ENCODE measurements at places on chromosomes 6 and 20.

DNA sequence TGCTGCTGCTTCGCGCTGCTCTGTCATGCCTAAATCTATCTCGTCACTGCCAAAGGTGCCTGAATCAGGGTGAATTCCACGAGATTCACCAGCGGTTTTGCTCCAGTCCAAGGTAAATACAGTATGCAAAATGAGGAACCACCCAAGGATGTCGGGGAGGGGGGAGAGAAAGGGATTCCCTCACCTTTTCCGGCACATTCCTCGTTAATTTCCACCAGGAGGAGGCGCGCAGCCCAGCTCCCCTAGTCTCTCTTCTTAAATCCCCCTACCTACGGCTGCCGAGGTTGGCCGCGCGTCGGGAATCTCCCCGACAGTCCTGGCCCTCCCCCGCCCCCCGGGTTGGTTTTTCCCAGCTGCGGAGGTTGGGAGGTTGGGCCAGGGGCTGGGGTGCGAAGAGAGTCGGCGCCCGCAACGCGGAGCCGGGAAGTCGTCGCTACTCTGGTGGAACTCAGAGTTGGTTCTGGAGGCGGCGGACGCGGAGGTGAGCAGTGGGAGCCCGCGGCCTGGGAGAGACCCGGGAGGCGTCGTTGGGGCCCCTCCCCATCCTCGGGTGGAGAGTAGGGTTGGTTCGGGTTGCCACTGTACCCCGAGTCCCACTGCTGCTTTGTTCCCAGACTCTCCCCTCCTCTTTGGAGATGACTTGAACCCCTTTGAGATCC is at the start of gene TPBG:
Gene TPBG, plus strand, starts transcription at position 390 of the 659 bp plus-strand sequence. CDS start 1,145 bp downstream, outside the sequence.
- DNase-seq: peak; percentile 5

- no peak for DNase-seq
These were observed 320.0 kb upstream of the NT5E start for GRCh38 chr6:85129881-85130280.

DNA sequence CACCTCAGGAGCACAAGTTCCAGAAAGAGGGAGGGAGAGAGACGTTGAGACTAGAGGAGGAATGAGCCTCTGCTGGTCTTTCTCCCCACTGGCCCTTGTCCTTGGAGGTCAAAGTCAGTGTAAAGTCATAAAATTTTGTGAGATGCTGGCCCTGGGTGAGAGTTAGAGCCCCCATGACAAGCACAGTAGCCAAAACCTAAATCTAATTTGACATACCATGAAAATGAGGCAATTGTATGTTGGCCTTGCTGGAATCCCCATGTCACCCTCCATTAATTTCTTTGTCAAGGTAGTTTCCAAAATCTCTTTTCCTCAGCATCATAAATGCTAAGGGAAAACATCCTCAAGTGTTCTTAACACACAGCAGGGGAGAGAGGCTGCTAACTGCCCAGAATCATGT is 17.6 kb upstream of the NEDD9 start:
- no peak for DNase-seq

DNA sequence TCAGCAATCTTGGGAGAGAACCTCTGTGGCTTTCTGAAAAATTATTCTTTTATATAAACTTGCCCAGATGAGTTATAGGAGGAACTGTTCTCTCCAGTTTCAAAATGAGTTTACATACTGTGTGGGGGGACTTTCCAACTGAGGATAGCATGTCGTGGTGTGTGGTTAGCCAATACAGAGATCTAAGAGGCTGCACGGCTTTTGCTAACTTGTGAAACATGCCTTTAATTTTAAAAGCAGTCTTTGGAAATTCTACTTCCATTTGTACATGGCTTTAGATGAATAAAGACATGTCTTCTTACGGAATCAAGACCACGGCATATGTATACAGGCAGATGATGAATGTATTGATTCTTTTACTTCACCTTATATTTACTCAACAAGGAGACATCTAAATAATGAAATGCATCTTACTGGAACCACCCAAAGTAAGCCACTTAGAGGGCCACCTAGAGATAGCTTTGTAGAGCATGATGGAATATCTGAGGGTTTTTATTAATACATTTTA is 39.8 kb downstream of the HIVEP1 start:
- DNase-seq: peak; percentile 20

- no peak for DNase-seq
These were observed 25.0 kb upstream of the ABT1 start for GRCh38 chr6:26571592-26572296.

DNA sequence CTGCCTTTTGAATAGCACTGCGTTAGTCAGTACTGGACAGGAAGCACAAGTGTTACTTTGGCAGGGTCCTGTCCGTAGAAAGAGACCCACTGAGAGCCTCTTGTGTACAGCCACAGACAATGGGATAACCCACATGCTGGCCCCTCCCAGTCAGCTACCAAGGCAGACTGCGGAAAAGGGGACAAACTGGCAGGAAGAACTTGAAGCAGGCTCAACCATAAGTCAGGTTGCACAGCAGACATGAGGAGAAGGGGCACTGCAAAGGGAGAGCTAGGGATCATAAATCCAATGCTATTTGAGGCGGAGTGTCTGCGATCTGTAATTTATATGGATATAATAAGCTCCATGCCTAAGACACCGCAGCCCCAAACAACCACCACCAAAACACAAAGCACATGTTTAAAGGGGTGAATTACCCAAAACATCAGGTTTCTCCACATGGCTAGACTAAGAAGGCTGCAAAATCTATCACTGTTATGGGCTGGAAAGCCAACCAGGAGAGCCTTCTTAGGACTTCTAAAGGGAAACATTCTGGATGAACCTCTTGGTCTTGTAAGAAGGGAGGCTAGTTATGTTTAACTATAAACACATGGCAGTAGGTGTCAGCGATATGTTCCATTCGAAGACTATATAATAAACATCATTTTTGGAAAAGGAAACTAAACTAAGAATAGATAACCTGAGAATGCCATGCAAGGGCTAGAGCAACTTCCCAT is 141.7 kb downstream of the BACH2 start:
- no peak for DNase-seq

DNA sequence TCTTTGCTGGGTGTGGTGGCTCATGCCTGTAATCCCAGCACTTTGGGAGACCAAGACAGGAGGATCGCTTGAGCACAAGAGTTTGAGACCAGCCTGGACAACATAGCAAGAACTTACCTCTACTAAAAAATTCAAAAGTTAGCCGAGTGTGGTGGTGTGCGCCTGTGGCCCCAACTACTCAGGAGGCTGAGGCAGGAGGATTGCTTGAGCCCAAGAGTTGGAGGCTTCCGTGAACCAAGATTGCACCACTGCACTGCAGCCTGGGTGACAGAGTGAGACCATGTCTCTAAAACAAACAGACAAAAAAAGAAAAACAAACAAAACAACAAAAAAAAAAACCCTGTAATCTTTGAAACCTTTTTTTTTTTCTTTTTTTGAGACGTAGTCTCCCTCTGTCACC is 67.5 kb downstream of the CAP2 start:
- DNase-seq: no peak

DNA sequence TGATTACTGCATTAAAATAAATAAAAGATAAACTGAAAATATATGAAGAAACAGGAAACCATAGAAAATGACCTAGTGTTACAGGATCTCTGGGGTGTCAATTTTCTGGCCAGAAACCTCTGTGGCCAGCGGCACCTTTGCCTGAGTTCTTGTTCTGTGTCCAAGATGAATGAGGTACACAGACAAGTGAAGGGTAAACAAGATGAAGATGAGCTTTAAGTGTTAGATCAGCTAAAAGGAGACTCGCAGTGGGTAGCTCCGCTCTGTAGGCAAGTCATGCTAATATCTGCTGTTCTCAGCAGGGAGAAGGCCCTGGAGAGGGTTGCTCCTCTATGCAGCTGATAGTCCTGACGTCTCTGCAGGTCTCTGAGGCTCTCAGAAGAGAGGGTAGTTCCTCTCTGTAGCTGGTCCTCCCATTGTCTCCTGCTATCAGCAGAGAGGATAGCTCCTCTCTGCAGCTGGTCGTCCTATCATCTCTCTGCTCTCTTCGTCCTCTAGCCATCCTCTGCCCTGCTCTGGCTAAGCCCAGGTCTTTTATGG is 35.9 kb upstream of the TBC1D22B start:
- DNase-seq: no peak

GRCh38 chr6:11785415-11785773 is 6.8 kb upstream of the ADTRP start:
- peak; percentile 21 for DNase-seq

DNA sequence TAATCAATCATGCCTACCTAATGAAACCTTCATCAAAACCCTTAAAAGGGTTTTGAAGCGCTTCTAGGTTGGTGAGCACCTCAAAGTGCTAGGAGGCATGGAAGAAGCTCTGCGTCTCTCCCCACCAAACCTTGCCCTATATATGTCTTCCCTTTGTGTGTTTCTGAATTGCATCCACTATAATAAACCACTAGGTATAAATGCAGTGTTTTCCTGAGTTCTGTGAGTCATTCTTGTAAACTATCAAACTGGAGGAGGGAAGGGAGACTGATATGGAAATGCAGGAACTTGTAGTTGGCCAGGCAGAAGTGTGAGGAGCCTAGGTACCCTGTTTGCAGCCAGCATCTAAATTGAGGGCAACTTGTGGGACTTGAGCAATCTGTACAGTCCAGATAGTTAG is 698.8 kb downstream of the DOK5 start:
- DNase-seq: no peak

GRCh38 chr20:14521016-14521415 is 183.6 kb upstream of the FLRT3 start:
- no peak for DNase-seq

DNA sequence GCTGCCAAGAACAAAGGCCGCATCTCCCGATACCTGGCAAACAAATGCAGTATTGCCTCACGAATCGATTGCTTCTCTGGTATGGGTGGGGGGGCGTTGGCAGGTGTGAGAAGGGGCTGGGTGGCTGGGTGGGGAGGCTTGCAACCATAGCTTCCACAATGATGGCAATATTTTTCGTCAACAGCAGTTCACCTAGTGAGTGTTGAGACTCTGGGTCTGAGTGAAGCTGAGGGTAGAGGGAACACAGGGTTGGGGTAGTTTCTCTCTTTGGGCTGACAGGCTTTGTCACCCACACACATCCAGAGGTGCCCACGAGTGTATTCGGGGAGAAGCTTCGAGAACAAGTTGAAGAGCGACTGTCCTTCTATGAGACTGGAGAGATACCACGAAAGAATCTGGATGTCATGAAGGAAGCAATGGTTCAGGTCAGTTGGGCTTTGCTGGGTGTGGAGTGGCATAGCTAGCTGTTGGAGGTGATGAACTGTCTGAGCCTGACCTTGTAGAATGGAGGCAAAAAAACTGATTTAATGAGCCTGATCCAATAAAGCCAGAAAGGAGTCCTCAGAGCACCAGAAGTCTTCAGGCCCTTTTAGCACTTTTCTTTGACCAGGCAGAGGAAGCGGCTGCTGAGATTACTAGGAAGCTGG is 4.2 kb downstream of the NOP56 start:
- no peak for DNase-seq

DNA sequence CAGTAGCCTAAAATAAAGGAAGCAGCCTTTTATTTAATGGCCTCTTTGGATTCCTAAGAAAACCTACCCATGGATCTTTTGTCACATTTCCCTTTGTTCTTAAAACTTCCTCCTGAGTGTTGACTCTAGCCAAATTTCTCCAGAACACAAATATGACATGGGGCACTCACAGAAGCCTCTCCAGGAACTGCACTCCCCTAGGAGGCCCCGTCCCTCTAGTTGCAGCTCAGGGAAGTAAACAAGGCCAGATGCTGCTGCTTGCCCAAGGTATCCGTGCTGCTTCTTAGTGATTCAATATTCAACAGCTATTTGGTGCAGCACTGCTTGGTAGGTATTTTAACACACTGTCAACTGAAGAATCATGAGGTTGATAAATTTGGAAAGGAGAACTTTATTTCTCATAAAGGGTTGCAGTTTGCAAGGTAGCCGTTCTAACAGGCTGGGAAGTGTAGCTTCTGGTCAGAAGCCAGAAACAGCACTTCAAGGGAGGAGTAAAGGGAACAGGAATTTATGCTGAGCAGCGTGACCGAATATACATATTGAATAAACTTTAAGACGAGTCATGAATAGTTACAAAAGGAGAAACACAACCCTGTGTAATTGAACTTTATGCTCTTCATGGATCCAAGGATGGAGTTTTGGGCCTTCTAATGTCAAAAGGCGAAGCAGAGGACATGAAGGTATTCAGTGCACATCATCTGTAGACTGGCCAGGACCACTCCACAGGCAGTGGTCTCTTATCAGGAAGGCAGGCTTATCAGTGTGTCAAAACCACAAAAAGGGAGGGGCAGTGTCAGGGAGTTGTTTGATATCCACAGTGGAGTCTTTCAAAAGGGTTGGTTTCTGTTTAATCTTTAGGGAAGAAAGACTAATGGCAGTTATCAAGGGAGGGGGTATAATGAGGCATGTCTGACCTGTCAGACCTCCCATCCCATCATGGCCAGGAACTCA is 63.3 kb downstream of the CD24 start:
- DNase-seq: no peak

DNA sequence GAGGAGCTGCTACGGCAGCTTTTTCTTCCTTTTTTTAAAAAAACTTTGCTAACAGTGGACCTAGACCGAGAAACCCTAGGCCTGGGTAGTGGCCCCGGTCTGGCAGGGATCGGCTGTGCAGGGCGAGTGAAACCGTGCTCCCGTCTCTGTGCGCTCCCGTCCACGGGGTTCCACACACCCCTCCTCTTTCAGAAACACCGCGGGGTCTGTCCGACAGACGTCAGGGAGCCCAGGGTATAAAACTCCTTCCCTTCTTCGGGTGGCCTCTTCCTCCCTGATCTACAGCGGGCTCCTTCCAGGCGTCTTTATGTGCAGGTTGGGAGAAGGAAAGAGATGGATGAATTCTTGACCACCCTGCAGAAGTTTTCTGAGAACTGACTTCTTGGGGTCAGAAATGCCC is 27.1 kb upstream of the SMOC2 start:
- DNase-seq: no peak

- DNase-seq: no peak
These were observed 119.1 kb upstream of the SLC2A12 start for GRCh38 chr6:134171517-134171916.

DNA sequence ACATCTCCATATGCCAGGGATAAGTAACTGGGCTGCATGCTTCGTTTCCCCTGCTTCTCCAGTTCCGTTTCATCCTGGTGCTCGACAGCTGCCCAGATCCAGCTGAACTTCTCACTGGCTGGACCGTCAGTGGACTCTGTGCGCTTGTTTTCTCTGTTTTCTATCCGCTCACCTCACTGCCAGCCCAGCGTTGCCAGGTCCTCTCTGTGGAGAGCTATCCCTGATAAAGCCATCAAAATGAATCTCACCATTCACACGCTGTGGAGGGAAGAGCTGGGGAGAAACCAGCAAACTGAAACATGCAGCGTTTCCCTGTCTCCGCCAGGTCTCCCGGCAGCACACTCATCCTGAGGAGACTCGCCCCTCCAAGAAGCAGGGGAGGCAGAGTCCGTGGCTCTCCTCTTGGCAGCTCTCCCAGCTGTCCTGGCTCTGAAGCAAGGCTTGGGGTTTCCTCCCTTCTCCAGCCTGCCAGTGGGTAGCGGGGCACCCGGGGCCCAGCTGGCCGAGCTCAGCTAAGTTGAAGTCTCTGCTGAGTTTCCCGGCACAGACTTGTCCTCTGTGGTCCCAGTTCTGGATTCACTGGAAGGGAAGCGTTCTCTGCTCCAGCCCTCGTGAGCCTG is 160.9 kb downstream of the DTNBP1 start:
- no peak for DNase-seq
